ENCODE measurements at places on chromosomes 6 and 20.

- no peak for DNase-seq
These were observed 35.9 kb downstream of the PLG start for GRCh38 chr6:160737934-160738333.

DNA sequence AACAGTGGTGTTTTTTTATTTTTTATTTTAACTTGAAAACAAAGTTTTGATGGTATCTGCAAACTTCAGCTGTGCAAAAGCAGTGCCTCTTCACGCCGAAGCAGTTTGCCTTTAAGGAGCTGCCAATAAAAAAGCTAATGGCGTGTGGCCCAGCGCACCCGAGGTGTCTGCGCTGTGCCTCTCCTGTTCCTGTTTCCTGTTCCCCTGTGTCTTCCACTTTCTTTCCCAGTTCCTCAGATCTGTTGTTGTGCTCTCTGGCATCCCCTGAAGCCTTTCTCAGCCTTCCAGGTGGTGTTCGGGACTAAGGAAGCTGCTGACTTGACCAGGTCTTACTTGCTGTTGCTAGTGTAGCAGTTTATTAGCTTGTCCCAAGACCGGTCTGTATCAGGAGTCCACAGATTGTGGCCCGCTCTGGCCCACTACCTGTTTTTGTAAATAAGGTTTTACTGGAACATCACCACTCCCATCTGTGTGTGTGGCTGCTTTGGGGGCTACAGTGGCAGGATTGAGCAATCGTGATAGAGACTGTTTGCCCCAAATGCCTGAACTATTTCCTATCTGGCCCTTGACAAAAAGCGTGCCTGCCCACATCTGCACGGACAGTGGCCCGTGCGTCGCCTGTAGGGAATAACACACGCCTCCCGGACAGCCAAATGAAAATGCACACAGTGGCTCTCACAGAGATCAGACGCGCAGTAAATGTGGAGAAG, 178.3 kb downstream of the TMEM242 start:
- no peak for DNase-seq

DNA sequence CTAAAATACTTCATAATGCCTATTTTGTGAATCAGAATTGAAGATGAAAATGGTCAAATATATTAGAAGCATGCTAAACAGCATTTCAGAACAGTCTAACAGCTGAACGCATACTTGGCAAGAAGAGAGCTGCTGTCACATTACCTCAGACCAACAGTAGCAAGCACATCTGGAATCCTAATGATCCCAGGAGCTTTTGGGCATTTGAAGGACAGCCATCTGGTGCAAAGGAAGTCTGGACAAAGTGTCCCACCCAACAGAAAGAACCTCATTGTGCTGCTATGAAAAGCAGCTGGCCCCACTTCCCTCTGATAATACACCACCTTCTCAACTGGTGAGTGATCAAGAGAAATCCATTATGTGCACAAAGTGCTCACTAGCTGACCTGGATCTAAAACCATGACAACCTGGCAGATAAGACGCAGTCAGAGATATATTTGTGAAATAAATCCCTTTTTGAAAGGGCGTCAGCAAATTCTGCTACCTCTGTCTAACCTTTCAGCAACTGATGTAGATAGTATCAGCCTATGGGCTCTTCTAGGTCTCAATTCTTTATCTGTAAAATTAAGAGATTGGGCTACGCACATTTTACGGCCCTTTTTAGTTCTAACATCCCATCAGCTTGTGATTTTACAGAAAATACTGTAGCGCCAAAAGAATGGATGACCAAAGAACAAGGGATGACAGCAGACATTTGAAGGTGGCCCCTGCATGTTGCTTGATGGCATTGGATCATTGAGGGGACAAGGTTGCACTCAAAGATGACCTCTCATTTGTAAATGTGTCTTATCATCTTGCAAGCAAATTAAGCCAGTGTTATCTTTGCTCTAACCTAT, 78.7 kb downstream of the SGK1 start:
- DNase-seq: no peak

DNA sequence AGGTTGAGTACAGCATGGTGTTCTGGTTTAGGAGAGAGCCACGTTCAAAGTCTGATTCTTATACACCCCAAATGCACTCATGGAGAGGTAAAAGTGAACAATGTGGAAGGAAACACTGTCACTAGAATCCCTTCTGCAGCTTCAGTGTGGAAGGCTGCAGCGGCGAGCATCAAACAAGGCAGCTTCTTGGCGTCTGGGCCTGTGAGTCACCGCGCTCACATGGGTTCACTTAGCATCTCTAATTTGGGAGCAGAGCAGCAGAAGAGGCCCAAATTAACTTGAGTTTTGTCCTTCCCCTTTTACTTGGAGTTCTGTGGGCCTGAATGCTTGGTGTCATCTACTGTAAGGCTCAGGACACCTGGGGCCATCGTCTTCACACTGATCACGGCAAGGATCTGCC, 10.9 kb upstream of the E2F1 start:
- DNase-seq: no peak

GRCh38 chr6:79250107-79250514, 15.6 kb upstream of the HMGN3 start:
- no peak for DNase-seq

DNA sequence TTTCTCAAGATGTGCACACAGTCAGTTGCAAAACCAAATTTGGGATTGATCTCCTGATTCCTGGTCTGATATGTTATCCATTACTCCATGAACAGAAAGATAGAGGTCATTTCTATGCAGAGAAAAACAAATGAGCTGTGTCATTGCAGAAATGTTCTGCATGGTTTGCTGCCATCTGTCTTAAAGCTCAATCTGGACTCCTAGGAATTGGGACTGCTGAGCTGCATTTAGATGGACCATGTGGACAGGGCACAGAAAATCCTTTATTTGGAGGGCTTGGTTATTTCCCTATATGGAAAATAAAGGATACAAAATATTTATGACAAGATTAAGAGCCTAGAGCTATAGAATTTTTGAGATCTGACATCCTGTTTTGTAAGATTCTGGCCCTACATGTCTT, 91.3 kb downstream of the ADGRB3 start:
- DNase-seq: no peak

DNA sequence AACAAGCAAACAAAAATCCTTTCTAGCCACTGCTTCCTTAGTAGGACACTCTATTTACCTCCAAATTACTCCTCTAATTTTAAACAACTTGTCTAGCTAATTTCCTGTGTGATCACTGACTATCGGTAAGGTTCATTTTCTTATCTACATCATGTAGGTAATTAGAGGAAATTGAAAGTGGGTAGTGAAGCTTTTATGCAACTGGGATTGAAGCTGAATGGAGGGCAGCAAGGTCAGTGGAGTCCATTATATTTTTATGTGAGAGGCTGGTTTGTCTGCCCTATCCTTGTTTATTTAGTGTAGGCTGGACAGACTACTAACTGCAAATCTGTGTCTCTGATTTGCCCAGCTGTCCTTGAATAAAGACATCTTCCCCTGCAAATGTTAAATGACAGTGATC, 88.5 kb upstream of the SIM1 start:
- no peak for DNase-seq

DNA sequence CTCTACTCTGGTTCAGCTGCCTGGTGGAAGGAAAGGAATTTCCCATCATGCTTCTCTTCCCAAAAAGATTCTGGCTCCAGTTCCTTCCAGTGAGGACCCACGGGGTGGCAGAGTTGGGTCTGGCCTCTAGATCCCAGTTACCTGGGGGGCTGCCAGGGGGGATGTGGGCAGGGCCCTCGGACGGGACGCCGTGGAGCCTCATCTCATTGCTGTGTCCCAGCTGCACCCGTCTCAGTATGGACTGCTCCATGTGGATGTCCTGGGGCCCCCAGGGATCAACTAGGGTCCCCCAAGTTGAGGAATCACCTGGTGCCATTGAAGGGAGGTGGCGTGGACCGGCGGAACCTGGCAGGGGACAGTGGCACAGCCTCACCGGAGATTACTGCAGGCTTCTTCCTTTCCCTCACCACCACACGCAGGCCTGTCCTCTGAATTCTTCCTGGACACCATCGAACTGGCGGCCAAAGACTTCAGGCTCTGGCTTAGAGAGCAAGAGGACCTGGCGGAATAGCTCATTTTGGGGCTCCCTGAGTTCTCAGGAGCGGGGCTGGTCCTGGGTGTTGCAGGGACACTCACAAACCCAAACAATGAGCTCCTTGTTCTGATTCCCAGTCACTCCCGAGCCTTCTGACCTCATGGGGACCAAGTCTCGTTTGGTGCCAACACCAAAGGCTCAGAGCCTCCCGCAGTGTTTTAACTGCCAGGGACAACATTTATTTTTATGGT, 8.5 kb downstream of the ZBP1 start:
- no peak for DNase-seq

DNA sequence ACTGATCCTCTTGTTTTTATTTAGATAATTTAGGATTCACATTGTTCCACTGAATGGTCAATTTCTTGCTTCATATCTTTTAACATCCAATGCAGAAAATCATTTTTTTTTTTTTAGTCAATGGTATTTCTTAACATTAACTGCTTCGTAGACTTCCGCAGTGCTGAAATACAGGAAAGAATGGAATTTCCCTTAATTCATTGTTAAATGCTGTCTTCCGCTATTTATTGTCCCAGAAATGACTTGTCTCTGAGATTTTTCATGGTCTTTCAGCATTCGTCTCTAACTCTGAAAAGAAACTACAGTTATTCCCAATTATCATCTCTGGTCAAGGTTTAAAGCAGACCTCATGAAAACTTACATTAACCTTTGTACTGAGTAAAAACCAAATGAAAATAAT, 1029.1 kb upstream of the MANEA start:
- DNase-seq: no peak

DNA sequence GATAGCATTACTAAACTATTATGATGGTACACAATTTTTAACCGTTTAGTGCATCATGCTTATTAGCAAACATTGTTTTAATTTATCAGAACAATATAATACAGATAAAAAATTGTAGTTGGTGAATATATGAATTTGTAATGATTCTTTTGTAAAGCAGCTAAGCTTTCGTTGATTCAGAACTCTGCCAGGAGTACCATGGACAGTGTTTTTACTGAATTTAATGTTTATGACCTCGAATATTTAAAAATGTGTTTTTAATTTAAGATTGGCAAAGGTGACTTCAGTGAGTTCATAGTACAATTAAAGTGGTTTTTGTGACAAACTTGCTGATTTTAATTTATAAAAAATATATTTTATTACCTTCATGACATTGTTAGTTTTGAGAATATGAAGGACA, 10.0 kb downstream of the AFDN start:
- no peak for DNase-seq

DNA sequence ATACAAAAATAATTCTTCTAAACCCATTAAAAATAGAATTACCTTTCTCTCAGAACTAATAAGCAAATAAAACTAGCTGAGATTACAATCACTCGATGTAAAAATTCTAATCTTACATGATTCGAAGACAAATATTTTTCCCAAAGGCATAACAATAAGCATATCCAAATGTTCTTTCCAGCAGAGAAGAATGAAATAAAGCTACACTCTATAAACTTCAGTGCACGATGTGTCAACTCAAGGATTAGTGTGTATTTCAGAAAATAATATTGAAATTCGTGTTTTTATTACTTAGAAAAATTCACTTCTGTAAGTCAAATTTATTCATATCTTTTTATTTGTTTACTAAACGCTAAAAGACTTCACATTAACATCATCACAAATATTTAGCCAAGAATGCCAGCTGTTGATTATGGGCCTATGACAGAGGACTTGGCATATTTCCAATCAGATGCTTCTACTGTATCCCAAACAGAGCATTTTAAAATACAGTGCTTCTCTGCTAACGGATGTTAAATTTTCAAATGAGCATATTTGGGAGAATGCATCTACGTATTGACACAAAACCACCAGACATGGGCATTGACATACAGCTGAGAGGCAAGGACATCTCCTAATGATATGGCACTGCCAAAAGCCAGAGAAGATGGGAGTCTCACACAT, 54.7 kb upstream of the PDE7B start:
- DNase-seq: no peak

GRCh38 chr6:140427842-140428241, 1053.4 kb upstream of the CITED2 start:
- DNase-seq: no peak

DNA sequence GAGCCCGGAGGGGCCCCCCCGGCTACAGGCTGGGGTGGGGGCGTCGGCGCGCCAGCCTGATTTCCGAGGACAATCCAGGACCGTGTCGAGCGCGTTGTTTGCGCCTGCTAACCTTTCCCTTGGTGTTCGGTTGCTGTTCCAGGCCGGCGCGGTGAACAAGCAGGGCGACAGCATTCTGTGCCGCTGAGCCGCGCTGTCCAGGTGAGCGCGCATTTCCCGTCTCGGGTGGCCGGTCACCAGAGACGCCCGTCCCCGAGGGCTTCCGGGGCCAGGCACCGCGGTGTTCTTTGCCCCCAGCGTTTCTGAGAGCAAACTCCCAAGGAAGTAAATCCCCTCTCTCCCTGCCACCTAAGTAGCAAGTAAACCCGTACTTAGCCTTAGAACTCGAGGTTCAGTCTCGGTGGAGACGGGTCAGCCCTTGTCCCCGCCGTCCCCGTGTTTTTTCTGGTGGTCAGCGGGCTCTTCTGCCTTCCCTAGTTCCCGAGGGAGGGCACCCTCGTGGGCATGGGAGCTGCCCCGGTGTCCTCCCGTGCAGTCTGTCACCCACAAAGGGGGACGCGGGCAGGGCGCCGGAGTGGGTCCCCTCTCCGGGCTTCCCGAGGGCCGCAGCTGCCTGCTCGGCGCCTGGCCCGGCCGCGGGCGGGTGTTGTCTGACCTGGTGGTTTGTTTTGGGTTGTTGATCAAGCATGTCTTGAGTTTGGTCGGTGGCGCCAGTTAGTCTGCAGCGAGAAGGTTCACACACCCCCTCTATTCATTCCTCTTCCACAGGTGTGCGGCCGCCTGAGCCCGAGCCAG, 1.5 kb downstream of the ID4 start:
- DNase-seq: no peak

- no peak for DNase-seq
These were observed 78.5 kb upstream of the SIRPA start for GRCh38 chr20:1816384-1817381.

DNA sequence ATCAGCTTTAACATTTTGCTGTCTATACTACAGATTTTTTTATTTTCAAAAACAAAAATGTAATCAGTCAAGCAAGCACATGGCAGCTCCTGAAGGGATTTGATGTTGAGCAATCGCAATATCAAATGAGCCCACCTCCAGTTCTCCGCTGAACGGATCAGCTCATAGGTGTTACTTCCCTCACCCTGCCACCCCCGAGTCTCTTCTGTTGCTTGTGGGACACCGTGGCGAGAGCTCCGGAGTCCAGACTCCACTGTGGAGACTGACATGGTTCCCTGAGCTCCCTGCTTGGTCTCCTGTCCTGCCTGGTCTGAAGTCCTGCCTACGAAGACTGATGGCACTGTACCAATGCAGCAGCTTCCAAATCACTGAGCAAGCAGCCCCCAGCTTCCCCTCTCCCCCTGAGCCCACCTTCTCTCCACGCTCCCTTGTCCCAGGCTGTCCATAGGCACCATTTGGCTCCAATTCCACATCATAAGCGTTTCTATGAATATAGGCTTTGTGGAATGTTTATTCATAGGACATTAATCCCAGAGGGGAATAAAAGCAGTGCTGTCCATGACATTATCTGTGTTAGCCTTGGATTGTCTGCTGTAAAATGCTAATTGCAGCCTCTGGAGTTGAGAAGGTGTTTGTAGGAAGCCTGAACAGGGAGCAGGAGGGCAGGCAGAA, 162.2 kb downstream of the LY86 start:
- DNase-seq: no peak

Measured in stimulated activated CD4-positive, alpha-beta T cell treated with anti-CD3 and anti-CD28 coated beads, Interleukin-1b, Interleukin-23, amount 100 ng/mL, for 1 hour (primary cell).